ENCODE measurements at places on chromosomes 12 and 14. TPM values are rescaled to one million over a fixed set of nuclear protein-coding genes. Genes with fewer than 3 reads are reported as not detected.

The RHOJ gene
- 7.0 TPM for polyA plus RNA-seq

The SLC4A8 gene
- 1.1 TPM for polyA plus RNA-seq

GRCh38 chr12:87793131-87793530, 236.1 kb downstream of the C12orf50 start:
- no peaks in the 10 kb centered on the region for H3K36me3 ChIP-seq
- peak; percentile 39 for DNase-seq
- no peak overlapping the region for H3K27ac ChIP-seq
- no peaks in the 10 kb centered on the region for H3K4me1 ChIP-seq
- no peak overlapping the region for H3K4me3 ChIP-seq
- H3K27me3 ChIP-seq, result no peaks in the 10 kb centered on the region

The ABCD2 gene
- not detected for polyA plus RNA-seq

The KRT72 gene
- polyA plus RNA-seq, result not detected

DNA sequence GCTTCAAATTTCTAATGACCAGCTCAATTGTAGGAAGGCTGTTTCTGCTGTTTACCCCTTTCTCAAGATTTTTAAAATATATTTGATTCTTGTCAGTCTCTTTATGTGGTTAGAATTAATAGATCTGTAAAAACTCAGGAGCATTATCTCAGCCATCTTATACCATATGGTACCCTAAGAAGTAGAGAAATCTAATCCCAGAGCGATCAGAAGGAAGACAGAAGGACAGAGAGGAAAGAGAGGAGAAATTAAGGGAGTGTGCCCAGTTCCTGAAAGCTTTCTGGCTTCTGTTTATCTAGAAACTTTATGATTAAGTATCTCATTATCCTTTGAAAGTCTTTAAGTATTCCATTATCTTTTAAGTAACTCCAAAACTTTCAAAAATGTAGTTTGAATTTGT, 152.1 kb upstream of the NAV3 start:
- H3K27me3 ChIP-seq, result no peaks in the 10 kb centered on the region
- DNase-seq, result no peak
- H3K36me3 ChIP-seq, result no peaks in the 10 kb centered on the region
- no peak overlapping the region for H3K4me3 ChIP-seq
- H3K27ac ChIP-seq, result no peak overlapping the region

The ZNF10 gene
- polyA plus RNA-seq, result 2.4 TPM
